Stimulated activated CD8-positive, alpha-beta memory T cell treated with anti-CD3 and anti-CD28 coated beads, Interleukin-4, amount 100 ng/mL, for 1 hour (primary cell): ENCODE measurements at places on chromosomes 5 and 9.

- DNase-seq, result no peak
These were observed 8.2 kb downstream of the DMAC1 start for GRCh38 chr9:7791394-7791793.

GRCh38 chr9:71762900-71763653, 5.2 kb downstream of the CEMIP2 start:
- DNase-seq, result no peak

GRCh38 chr5:79075646-79076426, 6.3 kb downstream of the BHMT2 start:
- no peak for DNase-seq

DNA sequence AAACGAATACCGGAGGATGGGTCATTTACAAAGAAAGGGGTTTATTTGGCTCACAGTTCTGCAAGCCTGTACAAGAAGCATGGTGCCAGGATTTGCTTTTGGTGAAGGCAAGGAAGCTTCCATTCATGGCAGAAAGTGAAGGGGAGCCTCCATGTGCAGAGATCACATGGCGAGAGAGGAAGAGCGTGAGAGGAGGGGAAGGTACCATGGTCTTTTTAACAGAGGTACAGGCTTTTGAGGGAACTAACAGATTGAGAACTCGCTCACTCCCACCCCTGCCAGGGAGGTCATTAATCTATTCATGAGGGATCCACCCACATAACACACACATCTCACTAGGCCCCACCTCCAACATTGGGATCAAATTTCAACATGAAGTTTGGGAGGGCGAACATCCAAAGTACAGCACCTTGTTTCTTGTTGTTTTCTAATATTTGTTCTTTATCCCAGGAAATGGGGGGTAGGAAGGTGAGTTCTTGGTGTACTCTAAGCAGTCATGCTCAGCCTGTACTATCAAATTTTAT, 18.5 kb downstream of the TMC1 start:
- DNase-seq, result no peak

DNA sequence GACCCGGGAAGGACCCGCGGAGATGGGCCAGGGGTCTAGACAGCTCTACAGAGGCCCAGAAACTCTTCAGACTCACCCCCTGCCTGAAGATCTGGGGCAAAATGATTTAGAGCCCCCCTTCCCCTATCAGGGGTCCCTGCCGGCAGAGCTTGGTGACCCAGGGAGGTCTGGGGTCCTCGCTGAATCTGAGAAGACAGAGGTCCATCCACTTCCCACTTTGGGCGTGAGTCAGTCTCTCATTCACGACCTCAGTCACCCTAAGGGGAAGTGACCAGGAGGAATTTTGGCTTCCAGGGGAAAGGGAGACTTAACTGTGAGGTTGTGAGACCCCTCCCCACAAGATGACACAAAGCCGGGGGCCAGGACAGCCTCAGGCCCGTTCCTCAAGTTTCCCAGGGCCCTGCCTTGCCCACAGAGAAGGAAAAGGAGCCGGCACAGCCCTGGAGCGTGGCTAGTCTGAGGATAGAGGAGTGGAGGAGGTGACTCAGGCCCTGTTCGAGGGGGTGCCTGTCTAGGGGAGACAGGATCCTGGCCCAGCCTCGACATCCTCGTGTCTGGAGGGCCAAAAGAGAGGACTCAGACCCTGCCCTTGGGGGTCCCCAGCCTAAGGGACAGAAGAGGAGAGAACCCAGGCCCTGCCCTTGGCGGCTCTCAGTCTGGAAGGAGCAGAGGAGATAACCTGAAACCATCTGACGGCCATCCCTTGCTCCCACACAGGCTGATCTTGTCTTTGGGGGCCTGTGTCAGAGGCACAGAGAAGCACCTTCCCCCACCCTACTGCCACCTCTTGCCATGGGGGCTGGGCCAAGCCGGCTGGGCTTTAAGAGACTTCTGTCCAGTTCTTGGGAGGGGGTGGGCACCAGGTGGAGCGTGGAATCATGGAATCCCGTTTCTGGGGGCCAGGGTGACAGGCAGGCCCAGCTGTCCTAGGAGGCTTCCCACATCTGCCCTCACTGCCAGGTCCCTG, 889 bp downstream of the PDLIM4 start:
- no peak for DNase-seq

- no peak for DNase-seq
These were observed 79.3 kb downstream of the BRINP1 start for GRCh38 chr9:119289740-119290433.

DNA sequence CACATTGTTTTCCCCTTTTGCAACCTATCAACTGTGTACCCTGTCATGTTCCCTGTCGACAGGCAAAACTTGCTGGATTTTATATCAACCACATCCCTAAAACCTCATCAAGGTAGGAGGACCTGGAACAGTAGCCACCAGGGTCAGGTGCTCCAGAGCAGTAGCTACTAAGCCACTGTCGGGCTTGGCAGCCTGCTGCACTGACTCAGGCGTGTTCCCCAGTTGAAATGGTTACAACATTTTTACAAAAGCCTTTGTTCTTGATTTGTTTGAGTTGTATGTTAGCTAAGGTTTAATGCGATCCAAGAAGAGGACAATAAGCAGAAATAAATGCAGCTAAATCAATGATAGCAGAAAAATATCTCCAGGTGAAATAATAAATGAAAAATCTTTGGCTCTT, 407.4 kb upstream of the TLE4 start:
- no peak for DNase-seq

GRCh38 chr5:106797996-106798395, 872.7 kb downstream of the EFNA5 start:
- DNase-seq, result no peak
